Dermis blood vessel endothelial cell (primary cell): ENCODE measurements at places on chromosomes 7 and 10. TPM values are rescaled to one million over a fixed set of nuclear protein-coding genes. Genes with fewer than 3 reads are reported as not detected.

DNAJB12 gene
- total RNA-seq: 25.9 and 35.9 TPM in 2 replicates

GLI3 gene
- 1.0 and 1.6 TPM in 2 replicates for total RNA-seq

ITGB8 gene
- 8.5 and 8.8 TPM in 2 replicates for total RNA-seq

HMX2 gene
- not detected in 2 replicates for total RNA-seq

PON3 gene
- total RNA-seq: 0.85 and 0.93 TPM in 2 replicates

CALML5 gene
- not detected in 2 replicates for total RNA-seq

UBN2 gene
- total RNA-seq: 7.1 and 8.0 TPM in 2 replicates

TMEM130 gene
- not detected in 2 replicates for total RNA-seq

ZNF853 gene
- 0.93 and 1.0 TPM in 2 replicates for total RNA-seq

IGFBP3 gene
- 4.8 and 18.0 TPM in 2 replicates for total RNA-seq

COL1A2 gene
- 15.3 and 45.3 TPM in 2 replicates for total RNA-seq

GRCh38 chr10:6770846-6771245, 190.8 kb upstream of the PRKCQ start:
- DNase-seq: no peak

GRCh38 chr10:111093741-111094380, 17.0 kb downstream of the ADRA2A start:
- DNase-seq: no peak

DNA sequence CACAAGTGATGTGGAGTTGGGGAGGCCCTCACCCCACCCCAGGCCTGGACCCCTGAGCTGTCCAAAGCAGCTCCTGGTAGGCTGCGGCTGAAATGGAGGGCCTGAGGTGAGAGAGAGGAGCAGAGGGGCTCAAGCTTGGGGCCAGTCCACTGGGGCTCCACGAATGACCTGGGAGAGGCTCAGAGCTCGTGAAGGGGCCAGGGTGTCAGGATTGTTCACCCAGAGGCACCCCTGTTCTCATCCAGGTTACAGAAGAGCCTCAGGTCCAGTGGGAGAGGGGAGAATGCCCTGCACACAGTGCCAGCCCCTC, 102.2 kb upstream of the RET start:
- DNase-seq: no peak

GRCh38 chr7:44685723-44686122, 62.9 kb upstream of the ZMIZ2 start:
- no peak for DNase-seq

- DNase-seq: no peak
These were observed 6.6 kb upstream of the RELN start for GRCh38 chr7:103996017-103996551.

DNA sequence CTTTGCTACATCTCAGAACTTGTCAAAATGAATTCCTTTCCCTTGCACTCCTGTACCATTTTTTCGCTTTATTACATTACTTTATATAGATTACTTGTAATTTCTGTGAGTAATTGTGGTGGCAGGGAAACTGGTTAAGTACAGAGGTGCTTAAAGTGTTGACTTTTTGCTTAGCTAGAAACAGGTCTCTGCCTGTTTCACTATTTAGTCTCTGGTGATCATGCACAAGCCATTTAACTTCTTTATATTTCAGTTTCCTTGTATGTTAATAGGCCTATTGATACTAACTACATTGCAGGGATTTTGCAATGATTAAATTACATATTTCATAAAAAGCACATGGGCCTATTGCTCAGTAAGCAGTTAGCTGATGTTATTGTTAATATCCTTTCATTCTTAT, 233.8 kb downstream of the PRKG1 start:
- no peak for DNase-seq

GRCh38 chr7:115805458-115805857, 225.1 kb downstream of the TFEC start:
- DNase-seq: no peak

DNA sequence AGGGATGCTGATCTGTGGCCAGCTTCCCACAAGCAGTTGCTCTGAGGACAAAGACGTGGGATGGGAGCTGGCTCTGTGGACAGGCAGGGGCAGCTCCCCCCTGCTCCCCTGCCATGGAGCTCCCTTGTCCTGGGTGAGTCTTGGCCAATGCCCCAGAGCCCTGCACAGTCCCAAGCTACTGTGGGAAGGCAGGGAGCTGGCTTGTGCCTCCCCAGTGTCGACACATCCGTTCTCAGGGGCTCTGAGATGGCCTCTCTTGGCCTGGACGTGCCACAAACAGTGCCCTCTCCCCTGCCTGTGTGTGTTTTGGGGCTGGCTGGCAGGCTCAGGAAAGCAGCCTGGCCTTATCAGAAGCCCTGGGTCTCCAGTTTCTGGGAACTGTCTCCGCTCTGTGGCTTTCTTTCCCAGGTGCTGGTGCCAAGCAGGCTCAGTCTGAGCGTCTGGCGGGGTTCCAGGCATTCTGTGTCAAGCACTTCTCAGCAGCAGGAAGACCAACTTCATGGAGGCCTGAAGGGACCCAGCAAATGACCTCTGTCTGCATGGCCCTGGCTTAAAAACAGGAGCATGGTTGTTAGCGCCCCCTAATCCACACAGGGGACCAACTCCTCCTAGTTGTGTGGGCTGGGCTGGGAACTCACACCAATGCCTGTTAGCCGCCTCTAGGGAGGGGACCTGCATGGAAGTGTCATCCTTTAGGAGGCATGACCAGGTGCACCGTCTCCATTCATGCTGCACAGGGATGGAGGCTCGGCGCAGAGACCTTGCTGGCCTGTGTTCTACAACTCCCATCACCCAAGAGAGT, 375.2 kb downstream of the RPS24 start:
- DNase-seq: no peak

DNA sequence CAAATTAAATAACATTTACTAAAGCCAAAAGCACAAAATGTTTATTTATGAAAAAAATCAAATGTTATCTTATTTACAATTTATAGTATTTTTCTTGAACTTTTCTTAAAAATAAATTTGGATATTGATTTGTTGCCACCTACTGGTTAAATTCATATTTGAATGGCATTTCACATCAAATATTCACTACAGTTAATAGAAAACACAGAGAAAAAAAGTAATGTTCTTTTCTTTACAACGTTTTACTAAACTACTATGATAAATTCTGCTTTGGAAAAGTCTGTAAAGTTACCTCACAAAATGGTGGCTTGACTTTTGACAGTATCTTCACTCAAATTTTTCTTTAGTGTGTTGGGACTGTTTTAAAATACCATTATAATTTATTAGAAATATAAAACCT, 52.7 kb downstream of the SRPK2 start:
- DNase-seq: peak; percentile 40

- peak; percentile 96 for DNase-seq
These were observed 14.4 kb downstream of the TAS2R41 start for GRCh38 chr7:143492043-143492471.

DNA sequence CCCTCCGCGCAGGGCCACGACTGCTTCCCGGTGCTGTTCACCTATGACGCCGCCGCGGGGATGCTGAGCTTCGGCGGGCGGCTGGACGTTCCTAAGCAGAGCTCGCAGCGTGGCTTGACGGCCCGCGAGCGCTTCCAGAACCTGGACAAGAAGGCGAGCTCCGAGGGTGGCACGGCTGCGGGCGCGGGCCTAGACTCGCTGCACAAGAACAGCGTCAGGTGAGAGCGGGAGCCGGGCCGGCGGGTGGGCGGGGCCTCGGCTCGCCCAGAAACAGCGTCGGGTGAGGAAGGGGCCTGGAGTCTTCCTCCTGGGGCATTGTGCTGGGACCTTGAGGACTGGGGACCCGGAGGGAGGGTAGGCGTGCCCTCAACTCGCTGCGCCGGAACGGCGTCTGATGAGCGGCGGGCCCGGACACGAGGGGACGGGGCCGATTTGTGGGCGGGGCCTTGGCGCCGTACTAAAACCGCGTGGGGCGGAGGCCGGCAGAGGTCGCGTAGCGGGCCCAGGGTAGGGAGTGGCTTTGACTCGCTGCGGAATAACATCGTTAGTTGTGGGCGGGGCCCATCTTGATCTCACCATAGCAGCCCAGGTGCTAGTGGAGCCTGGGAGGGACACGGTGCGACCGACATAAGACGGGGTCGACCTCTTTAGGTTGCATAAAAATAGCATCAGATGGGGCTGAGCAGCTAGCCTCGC, 15.6 kb downstream of the PDAP1 start:
- DNase-seq: peak; percentile 64

GRCh38 chr10:119693262-119693957, 32.4 kb upstream of the INPP5F start:
- peak; percentile 31 for DNase-seq

- no peak for DNase-seq
These were observed 7.6 kb downstream of the NFKB2 start for GRCh38 chr10:102403115-102403514.

DNA sequence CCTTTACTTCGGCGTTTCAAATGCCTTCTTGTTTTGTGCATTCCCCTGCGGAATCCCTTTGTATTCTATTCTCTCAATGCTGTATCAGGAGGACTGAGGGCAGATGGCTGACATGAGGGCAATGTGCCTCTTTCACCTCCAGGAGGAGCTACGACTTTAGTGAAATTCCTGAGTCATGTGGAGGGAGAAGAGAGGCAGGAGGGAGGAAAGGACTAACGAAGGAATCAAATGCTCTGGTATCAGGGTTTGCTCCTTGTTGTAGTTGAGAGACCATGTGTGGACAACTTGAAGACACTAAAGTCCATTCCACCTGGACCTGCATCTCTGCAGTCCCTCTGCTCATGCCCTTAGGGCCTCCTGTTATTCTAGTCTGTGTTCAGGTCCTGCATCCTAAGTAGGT, 40.2 kb upstream of the PRSS58 start:
- DNase-seq: peak; percentile 11

DNA sequence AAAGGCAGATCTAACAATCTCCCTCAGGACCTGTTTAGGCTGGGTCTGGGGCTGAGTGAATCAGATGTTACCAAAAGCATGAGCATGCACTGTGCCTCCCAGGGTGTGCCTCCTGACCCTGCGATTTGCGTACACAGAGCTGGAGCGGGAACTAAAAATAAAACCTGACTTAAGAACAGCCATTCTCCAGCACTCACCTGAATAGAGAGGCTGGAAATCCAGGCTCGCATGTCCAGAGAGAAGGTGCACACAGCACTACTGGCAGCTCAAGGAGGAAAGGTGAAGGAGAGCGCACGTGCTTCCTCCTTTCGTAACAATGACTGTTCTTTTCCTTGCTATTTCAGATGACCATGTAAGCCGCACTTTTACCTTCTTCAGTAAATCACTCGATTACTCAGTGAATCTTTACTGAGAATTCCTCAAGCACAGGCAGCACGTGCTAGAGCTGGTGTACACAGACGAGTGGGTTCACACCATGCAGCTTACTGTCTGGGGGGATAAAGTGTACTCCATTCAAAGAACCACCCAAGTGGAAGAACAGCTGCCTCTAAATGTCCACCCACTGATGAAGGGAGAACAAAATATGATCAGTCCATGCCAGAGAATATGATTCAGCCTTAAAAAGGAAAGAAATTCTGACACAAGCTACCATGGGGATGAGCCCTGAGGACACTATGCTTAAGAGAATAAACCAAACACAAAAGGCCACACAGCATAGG, 45.6 kb downstream of the SFMBT2 start:
- DNase-seq: no peak

- peak; percentile 68 for DNase-seq
These were observed at the start of gene LRRC17 for GRCh38 chr7:102912742-102913141. TSS of gene LRRC17 (plus strand) at chr7:102913000. CDS start at chr7:102933914, 20,914 bp downstream.

GRCh38 chr10:79324032-79324695, 23.1 kb upstream of the PPIF start:
- no peak for DNase-seq

DNA sequence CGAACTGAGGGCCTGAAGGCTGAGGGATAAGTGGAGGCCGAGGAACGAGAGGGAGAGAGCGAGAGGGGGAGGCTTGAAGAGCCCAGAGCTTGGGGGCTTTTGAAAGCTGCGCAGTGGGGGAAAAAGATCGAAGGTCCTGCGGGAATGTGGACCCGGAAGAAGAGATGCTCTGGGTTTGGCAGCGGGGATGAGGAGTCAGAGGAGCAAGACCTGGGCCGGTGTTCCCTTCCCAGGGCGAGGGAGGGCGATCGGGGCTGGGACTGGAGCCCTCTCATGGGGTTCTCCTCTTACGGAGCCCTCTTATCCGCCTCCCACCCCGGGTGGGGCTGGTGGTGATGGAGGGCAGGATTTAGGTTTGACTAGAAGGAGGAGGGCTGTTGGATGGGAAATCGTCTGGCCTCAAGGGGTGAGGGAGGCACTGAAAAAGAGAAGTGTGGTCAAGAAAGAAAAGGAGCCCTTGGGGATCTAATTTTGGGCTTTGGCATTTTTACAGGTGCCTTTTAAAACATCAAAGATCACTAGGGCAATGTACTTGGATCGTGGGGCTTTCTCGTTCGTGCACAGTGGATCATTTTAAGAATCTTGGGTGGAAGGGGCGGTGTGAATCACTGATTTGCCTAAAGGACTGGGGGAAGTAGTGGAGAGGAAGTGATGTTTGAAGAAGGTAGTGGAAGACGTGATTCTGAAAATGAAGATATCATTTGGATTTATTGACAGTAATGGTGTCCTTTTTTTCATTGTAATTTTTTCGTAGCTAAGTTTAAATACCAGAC, 637 bp downstream of the SAMD8 start:
- DNase-seq: peak; percentile 60

DNA sequence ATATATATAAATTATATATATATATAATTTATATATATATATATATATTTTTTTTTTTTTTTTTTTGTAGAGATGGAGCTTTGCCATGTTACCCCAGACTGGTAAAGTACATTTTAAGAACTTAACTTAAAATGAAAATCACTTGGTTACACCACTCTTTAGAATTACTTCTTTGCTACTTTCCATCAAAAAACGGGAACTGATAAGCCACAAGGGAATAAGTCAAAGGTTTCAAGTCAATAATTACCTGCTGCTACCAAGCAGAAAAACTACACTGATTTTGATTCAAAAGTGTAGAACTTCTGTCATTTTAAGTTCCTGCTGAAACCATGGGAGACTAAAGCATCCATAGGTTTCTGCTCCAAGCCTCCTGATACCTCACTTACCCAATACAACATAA, 12.2 kb downstream of the PPA1 start:
- DNase-seq: no peak

- peak; percentile 37 for DNase-seq
These were observed 874 bp downstream of the GIMAP5 start for GRCh38 chr7:150738092-150738491.

DNA sequence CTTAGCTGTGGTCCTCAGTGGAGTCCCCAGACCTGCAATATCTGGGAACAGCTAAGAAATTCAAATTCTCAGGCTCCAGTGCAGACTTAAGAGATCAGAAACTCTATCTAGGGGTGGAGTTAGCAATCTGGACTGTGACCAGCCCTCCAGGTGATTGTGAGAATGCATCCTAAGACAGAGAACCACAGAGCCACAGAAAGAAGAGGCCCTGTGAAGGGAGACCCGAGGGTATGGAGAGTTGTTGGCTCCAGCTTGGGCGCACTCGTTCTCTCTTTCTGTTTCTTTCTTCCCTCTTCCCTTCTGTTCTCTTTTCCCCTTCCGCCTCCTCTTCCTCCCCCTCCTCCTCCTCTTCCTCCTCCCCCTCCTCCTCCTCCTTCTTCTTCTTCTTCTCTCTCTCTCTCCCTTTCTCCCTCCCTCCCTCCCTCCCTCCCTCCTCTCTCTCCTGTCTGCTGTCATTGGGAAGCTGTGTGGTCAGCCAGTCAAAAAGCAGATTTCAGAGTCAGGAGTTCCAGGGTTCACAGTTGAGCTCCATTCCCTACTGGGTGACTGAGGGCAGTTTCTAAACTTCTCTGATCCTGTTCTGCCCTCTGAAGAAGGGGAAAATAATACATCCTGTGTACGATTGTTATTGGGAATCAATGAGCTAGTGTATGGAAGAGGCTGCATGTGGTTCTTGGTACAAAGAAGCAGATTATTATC, 62.1 kb upstream of the STEAP1B start:
- DNase-seq: peak; percentile 53
